ENCODE measurements at places on chromosomes 2 and 18. TPM values are rescaled to one million over a fixed set of nuclear protein-coding genes. Genes with fewer than 3 reads are reported as not detected.

Gene DNAJC5G
- not detected for total RNA-seq

Gene FEV
- not detected for total RNA-seq

Gene SERPINB12
- total RNA-seq: not detected

Gene HOXD13
- not detected for total RNA-seq

Gene LRRTM1
- 10.4 TPM for total RNA-seq

Gene LOXHD1
- total RNA-seq: not detected

Gene POTEC
- total RNA-seq: not detected

Gene PMAIP1
- 2.9 TPM for total RNA-seq

- no peak overlapping the region for H3K4me3 ChIP-seq
- H3K27me3 ChIP-seq: no peaks in the 10 kb centered on the region
- no peak for DNase-seq
- H3K4me1 ChIP-seq: no peaks in the 10 kb centered on the region
- H3K27ac ChIP-seq: no peak overlapping the region
These were observed 299.9 kb upstream of the SALL3 start for GRCh38 chr18:78679613-78680260.

- peak overlapping the region; percentile 20 for H3K27ac ChIP-seq
- no peaks in the 10 kb centered on the region for H3K27me3 ChIP-seq
- no peaks in the 10 kb centered on the region for H3K36me3 ChIP-seq
- no peak for DNase-seq
These were observed 16.1 kb downstream of the GAREM1 start for GRCh38 chr18:32454593-32454992.

DNA sequence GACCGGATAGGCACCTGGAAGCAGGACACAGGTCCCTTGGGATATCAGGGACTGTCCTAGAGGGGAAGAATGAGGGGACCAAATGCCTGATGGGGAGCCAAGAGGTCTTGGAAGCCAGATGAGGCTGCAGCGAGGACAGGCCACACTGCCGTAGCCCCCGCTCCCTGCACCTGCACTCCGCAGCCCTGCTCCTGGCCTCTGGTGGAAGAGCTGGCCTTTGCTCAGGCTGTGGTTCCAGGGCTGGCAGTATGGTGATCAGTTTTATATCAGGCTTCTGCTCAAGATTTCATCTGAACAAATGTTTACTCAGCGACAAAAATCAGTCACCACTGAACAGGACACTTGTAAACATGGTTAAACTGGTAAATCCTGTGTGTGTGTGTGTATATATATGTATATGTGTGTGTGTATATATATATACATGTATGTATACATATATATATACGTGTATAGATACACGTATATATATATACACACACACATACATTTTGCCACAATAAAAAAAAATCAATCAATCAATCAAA, 52.5 kb upstream of the TAF1B start:
- H3K4me3 ChIP-seq: no peak overlapping the region
- no peaks in the 10 kb centered on the region for H3K36me3 ChIP-seq
- DNase-seq: no peak
- H3K27me3 ChIP-seq: no peaks in the 10 kb centered on the region
- H3K27ac ChIP-seq: no peak overlapping the region

DNA sequence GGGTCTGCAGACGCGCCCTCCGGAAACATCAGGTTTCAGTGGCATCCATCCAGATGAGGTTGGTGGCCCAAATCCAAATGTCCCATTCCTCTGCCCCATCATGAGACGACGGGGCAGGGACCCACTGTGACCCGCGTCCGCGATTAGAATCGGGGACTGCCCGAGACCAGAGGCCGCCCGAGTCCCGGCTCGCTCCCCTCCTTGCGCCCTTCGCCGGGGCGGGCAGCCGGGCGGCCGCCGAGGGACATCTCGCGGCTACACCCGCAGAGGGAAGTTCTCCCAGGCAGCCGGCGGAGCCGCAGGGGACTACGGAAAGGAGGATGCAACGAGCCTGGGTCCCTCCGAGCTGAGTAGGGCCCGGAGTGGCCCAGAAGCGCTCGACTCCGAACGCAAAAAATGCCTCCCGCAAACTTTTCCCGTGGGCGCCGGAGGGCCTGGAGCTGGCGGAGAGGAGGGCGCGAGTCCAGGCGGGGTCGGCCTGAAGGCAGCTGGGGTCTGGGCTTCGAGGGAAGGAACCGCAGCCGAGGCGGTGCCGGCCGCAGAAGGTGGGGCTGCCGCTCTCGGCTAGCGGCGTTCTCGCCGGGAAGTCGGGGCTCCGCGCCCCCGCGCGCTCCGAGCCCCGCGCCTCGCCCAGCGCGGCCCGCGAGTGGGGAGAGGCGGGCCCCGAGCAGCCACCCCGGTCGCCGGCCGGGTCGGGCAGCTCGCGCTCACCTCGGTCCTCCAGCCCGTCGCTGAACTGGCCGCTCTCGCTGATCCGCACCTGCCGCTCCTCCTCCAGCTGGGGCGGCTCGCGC, 580 bp downstream of the TMEM163 start:
- no peak overlapping the region for H3K27ac ChIP-seq
- H3K27me3 ChIP-seq: peaks cover 27% of the 10 kb centered on the region
- peak overlapping the region; percentile 26 for H3K4me3 ChIP-seq
- H3K4me1 ChIP-seq: peaks cover 13% of the 10 kb centered on the region

- no peaks in the 10 kb centered on the region for H3K36me3 ChIP-seq
- H3K27me3 ChIP-seq: no peaks in the 10 kb centered on the region
- no peak overlapping the region for H3K27ac ChIP-seq
These were observed 271.8 kb upstream of the TFPI start for GRCh38 chr2:187826023-187826422.

- no peak for DNase-seq
- no peak overlapping the region for H3K4me3 ChIP-seq
- H3K36me3 ChIP-seq: no peaks in the 10 kb centered on the region
- H3K27me3 ChIP-seq: no peaks in the 10 kb centered on the region
- no peaks in the 10 kb centered on the region for H3K4me1 ChIP-seq
These were observed 9.0 kb upstream of the CIB4 start for GRCh38 chr2:26649992-26650712.

GRCh38 chr18:79456105-79456980, 60.6 kb downstream of the NFATC1 start:
- no peak overlapping the region for H3K4me3 ChIP-seq
- H3K36me3 ChIP-seq: no peaks in the 10 kb centered on the region
- H3K27me3 ChIP-seq: no peaks in the 10 kb centered on the region
- H3K27ac ChIP-seq: no peak overlapping the region

DNA sequence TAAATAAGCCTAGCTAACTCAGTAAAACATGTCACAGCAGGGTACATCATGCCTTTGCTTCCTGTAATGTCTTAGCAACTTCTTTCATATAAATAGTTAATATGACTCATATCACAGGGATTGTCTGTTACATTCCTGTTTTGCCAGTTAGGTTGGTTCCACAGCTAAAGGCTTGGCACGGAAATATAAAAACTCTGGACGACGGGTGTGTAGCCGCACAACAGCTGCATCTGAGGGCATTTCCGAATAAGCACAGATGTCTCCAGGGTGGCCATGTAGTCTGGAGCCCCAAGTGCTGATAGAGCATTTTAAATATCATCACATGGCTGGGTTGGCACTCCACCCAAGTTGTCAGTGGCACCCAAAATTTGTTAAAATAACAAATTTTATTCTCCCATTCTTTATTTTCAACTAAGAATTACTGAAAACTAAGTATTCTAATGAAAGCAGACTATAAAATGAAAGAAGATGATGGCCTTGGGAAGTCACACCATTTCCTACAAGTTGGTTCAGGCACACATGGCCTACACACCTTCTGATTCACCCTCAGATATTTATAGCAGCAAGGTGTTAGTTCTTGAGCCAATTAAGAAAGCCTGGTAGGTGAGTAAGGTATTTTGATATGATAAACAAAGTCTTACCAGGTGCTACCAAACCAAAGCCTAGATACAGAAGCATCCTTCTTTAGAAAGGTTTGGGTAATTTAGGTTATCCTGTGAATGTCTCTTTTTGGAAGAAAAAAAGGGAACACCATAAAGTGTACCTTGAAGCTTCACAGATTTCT, 61.8 kb upstream of the STK17B start:
- H3K4me3 ChIP-seq: no peak overlapping the region
- H3K4me1 ChIP-seq: no peaks in the 10 kb centered on the region
- no peaks in the 10 kb centered on the region for H3K27me3 ChIP-seq
- H3K27ac ChIP-seq: no peak overlapping the region
- no peak for DNase-seq

GRCh38 chr2:40543381-40543780, 91.5 kb upstream of the SLC8A1 start:
- H3K36me3 ChIP-seq: no peaks in the 10 kb centered on the region
- DNase-seq: no peak
- H3K27ac ChIP-seq: no peak overlapping the region
- H3K4me1 ChIP-seq: no peaks in the 10 kb centered on the region

- H3K4me1 ChIP-seq: no peaks in the 10 kb centered on the region
- DNase-seq: no peak
- no peak overlapping the region for H3K27ac ChIP-seq
These were observed 20.7 kb upstream of the FRZB start for GRCh38 chr2:182887093-182887492.

- no peaks in the 10 kb centered on the region for H3K4me1 ChIP-seq
- H3K27ac ChIP-seq: peak overlapping the region; percentile 71
- no peaks in the 10 kb centered on the region for H3K36me3 ChIP-seq
- DNase-seq: no peak
These were observed 12.6 kb downstream of the IL1R1 start for GRCh38 chr2:102154946-102155702.

GRCh38 chr2:188524519-188525113, 232.9 kb downstream of the GULP1 start:
- no peak overlapping the region for H3K4me3 ChIP-seq
- H3K4me1 ChIP-seq: peaks cover 6% of the 10 kb centered on the region
- no peaks in the 10 kb centered on the region for H3K36me3 ChIP-seq

DNA sequence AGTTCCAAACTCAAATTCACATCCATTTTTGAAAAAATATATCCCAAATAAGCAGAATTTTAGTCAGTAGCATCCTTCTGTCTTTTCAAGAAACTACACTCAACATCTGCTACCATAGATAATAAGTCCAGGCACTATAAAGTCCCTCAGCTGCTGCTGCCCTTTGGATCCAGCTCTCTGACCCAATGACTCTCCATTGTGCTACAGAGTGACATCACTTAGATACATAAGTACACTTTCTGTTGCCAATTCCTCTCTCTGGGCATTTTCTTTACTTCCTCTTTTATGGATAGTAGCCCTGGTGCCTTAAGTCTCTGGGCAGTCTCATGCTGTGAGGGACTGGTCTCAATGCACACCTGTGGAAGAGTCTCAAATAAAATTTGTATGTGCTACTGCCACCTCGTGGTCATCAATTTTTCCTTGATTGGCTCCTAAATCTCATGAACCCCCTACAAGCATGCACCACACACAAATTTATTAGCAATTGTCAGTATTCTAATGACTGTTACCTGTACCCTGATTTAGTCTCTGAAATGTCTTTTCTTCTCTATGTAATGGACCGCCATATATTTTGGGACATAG, 219.2 kb downstream of the LRP1B start:
- no peaks in the 10 kb centered on the region for H3K4me1 ChIP-seq
- no peak overlapping the region for H3K4me3 ChIP-seq
- no peaks in the 10 kb centered on the region for H3K36me3 ChIP-seq
- DNase-seq: no peak

GRCh38 chr2:157460384-157460837, 16.5 kb upstream of the CYTIP start:
- no peaks in the 10 kb centered on the region for H3K36me3 ChIP-seq
- no peaks in the 10 kb centered on the region for H3K27me3 ChIP-seq
- no peaks in the 10 kb centered on the region for H3K4me1 ChIP-seq
- no peak overlapping the region for H3K4me3 ChIP-seq
- H3K27ac ChIP-seq: no peak overlapping the region
- no peak for DNase-seq

- no peak overlapping the region for H3K4me3 ChIP-seq
- H3K36me3 ChIP-seq: no peaks in the 10 kb centered on the region
- no peaks in the 10 kb centered on the region for H3K27me3 ChIP-seq
- no peak for DNase-seq
These were observed 44.8 kb upstream of the ANKRD62 start for GRCh38 chr18:12048827-12049175.

DNA sequence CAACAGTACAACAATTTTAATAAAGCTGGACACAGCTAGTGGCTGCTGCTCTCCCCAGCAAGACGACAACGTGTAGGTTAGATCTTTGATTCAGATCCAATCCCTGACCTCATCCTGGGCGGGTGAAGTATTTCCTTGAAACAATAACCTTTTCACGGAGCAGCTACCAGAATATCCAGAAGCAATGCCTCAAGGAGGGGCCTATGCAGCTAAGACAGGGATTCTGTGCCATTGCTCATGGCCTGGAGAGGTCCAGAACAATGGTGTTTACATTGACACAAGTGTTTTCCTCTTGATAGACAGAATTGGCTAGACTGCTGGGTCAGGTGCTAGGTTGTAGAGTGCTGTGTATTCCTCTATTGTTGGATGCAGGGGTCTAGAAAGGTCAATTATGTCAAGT, 520.1 kb downstream of the BCL11A start:
- H3K27ac ChIP-seq: no peak overlapping the region
- no peaks in the 10 kb centered on the region for H3K36me3 ChIP-seq
- DNase-seq: no peak
- no peak overlapping the region for H3K4me3 ChIP-seq
- H3K4me1 ChIP-seq: no peaks in the 10 kb centered on the region

DNA sequence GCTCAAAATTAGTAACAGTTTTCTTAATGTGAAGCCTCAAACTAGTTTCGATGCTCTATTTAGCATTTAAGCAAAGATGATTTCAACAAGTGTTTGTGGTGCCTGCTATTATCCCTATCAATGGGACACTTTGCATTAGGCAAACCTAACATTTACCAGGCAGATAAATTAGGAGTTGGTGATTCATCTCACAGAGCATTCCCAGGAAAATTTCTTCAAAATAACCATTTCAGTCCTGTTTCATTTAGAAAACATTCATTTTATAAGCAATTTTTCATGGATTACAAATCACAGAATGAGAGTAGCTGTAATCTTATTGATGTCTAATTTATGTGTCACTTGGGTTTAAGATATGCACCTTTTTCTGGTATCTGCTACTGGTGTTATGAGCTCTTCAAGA, 62.7 kb downstream of the CLHC1 start:
- peak overlapping the region; percentile 66 for H3K27ac ChIP-seq
- H3K36me3 ChIP-seq: no peaks in the 10 kb centered on the region
- no peaks in the 10 kb centered on the region for H3K4me1 ChIP-seq
- no peaks in the 10 kb centered on the region for H3K27me3 ChIP-seq

- peak within 1 kb of the TSS; percentile 37 for H3K4me3 ChIP-seq
- H3K36me3 ChIP-seq: no peaks in the 10 kb centered on the region
- no peak for DNase-seq
- H3K27ac ChIP-seq: no peak within 1 kb of the TSS
- H3K27me3 ChIP-seq: no peaks in the 10 kb centered on the region
These were observed at the start of gene ACADL for GRCh38 chr2:210224941-210225672. Gene ACADL (minus strand): TSS chr2:210225447. CDS start chr2:210225263, 184 bp downstream.

- H3K4me1 ChIP-seq: no peaks in the 10 kb centered on the region
- H3K27ac ChIP-seq: no peak overlapping the region
- no peak for DNase-seq
- H3K36me3 ChIP-seq: no peaks in the 10 kb centered on the region
- no peaks in the 10 kb centered on the region for H3K27me3 ChIP-seq
These were observed 162.0 kb downstream of the SLC8A1 start for GRCh38 chr2:40289771-40290404.

- no peak for DNase-seq
- H3K4me3 ChIP-seq: no peak overlapping the region
- no peaks in the 10 kb centered on the region for H3K27me3 ChIP-seq
- H3K36me3 ChIP-seq: no peaks in the 10 kb centered on the region
These were observed 164.0 kb upstream of the SESTD1 start for GRCh38 chr2:179428649-179429048.
